Large intestine (tissue), 12 donors: ENCODE measurements at places on chromosomes 2 and 18. TPM values are rescaled to one million over a fixed set of nuclear protein-coding genes. Genes with fewer than 3 reads are reported as not detected.
A peak's percentile ranks its signal among the peaks of the same experiment; 100 is the strongest.

GRCh38 chr2:182208421-182208820, 218.4 kb downstream of the PDE1A start:
- no peak overlapping the region for H3K4me3 ChIP-seq
- no peaks in the 10 kb centered on the region for H3K4me1 ChIP-seq
- H3K36me3 ChIP-seq = no peaks in the 10 kb centered on the region
- DNase-seq = no peak

KCNF1 gene
- 1.3 TPM for polyA plus RNA-seq

DNA sequence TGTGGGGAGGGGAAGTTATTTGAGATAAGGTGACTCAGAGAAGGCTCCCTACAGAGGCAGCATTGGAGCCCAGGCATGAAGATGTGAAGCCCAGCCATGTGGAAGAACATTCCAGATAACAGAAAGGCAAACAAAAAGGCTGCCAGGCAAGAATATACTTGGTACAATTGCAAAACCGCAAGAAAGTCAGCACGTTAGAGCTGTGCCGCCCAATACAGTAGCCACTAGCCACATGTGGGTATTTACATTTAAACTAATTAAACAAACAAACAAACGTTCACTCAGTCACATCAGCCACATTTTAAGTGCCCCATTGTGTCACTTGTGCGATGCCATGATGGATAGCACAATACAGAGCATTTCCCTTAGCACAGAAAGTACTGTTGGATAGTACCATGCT, 179.6 kb downstream of the SATB2 start:
- H3K4me3 ChIP-seq = no peak overlapping the region
- H3K36me3 ChIP-seq = no peaks in the 10 kb centered on the region
- H3K27ac ChIP-seq = no peak overlapping the region
- H3K4me1 ChIP-seq = no peaks in the 10 kb centered on the region

DNA sequence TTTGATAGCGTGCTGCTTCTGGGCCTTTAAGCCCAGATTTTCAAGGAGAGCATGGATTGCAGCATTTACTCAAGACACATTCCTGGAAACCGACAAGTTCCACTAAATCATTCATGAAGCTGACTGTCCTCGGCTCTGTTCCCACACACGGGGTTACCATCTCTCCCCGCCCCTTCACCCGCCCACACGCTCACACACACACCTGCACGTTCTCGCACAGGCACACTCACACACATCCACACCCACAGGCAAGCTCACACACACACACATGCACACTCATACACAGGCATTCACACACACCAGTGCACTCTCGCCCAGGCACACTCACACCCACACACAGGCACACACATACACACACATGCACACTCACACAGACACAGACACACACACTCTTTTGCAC, 150.0 kb upstream of the AGAP1 start:
- H3K27me3 ChIP-seq = no peaks in the 10 kb centered on the region
- H3K27ac ChIP-seq = no peak overlapping the region
- no peaks in the 10 kb centered on the region for H3K4me1 ChIP-seq
- no peaks in the 10 kb centered on the region for H3K36me3 ChIP-seq
- DNase-seq = no peak
- no peak overlapping the region for H3K4me3 ChIP-seq

- no peaks in the 10 kb centered on the region for H3K36me3 ChIP-seq
- no peaks in the 10 kb centered on the region for H3K4me1 ChIP-seq
- no peak overlapping the region for H3K4me3 ChIP-seq
- DNase-seq = no peak
Observed at GRCh38 chr18:10566390-10566789, 40.6 kb downstream of the NAPG start.

ACMSD gene
- 0.34 TPM for polyA plus RNA-seq

DNA sequence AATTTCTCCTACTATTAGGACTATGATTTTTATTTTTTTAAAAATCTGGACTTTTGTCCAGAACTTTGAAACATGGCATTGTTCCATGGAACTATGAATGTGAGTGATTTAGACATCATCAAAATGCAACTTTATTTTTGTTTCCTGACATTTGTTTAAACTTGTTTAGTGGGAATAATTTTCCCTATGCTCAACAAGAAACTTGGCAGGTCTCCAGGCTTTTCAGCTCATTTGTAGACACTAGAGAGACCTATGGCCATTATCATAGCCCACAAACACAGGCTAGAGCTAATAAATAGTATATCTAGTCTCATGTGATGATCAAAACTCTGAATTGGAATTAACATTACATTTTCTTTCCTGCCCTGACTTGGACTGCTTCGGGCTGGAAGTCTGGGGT, 145.1 kb upstream of the CELF4 start:
- no peaks in the 10 kb centered on the region for H3K36me3 ChIP-seq
- H3K27me3 ChIP-seq = no peaks in the 10 kb centered on the region
- no peak overlapping the region for H3K4me3 ChIP-seq
- H3K27ac ChIP-seq = no peak overlapping the region

GRCh38 chr2:229780856-229781773, 66.8 kb upstream of the DNER start:
- H3K27ac ChIP-seq = no peak overlapping the region
- no peak overlapping the region for H3K4me3 ChIP-seq
- H3K27me3 ChIP-seq = no peaks in the 10 kb centered on the region
- peaks cover 57% of the 10 kb centered on the region for H3K36me3 ChIP-seq
- peak; percentile 20 for DNase-seq

DNA sequence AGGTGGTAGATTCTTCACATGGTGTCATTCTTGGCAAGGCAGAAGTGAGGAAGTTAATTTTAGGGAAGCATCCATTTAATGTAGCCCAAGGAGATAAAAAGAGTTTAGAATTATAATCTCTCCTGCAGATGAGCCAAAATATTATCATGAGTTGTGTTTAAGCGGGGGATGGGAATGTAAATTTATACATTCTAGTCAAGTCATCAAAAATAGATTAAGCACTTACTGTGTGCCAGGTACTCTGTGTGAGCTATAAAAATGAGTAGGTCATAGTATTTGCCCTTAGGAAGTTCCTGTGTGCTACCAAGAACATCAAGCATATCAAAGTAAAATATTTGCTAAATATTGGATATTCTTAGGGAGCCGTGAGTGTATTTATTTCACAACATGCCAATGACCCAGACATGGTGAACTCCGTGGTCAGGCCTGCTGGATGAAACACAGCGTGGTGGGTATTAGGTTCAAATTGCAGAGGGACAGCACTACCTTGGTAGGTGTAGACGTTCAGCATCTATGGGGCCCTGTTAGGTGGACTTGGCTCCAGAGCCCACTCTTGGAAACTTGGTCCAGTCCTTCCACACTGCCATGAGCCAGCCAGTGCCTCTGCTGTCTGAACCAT, 37.4 kb downstream of the MEIS1 start:
- peaks cover 22% of the 10 kb centered on the region for H3K36me3 ChIP-seq
- no peaks in the 10 kb centered on the region for H3K27me3 ChIP-seq
- DNase-seq = no peak
- H3K27ac ChIP-seq = no peak overlapping the region

DNA sequence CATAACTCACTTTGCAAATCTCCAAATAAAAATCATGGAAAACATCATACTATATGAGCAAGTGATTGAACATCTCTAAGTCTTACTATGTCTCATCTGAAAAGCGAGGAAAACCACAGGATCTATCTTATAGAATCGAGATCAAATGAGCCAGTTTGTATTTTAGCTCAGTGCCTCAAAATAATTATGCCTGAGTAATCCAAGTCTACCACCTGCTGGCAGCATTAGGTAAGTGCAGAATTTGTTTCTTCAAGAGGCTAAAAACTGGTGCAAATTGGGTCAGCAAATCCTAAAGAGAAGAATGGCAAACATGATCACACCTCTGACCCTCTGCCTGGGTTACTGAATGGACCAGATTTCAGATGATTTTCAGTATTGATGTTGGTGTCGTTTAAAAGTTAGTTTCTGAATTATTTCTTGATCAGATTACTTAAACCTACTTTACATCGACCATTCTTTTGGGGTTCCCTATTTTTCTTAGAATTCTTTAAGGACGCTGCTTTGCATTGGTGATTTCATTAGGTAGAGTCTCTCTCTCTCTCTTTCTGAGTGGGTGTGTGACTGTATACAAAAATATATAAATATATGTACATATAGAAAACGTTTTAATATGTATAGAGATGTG, 12.7 kb upstream of the FHOD3 start:
- H3K36me3 ChIP-seq = no peaks in the 10 kb centered on the region
- H3K4me1 ChIP-seq = no peaks in the 10 kb centered on the region
- no peak overlapping the region for H3K27ac ChIP-seq
- H3K4me3 ChIP-seq = no peak overlapping the region
- H3K27me3 ChIP-seq = peaks cover 11% of the 10 kb centered on the region
- DNase-seq = peak; percentile 36

GRCh38 chr2:129861666-129862288, 117.7 kb upstream of the RAB6C start:
- H3K36me3 ChIP-seq = no peaks in the 10 kb centered on the region
- no peak for DNase-seq
- H3K4me1 ChIP-seq = no peaks in the 10 kb centered on the region
- no peaks in the 10 kb centered on the region for H3K27me3 ChIP-seq
- H3K27ac ChIP-seq = no peak overlapping the region
- H3K4me3 ChIP-seq = no peak overlapping the region

LYPD6B gene
- 1.4 TPM for polyA plus RNA-seq

DNA sequence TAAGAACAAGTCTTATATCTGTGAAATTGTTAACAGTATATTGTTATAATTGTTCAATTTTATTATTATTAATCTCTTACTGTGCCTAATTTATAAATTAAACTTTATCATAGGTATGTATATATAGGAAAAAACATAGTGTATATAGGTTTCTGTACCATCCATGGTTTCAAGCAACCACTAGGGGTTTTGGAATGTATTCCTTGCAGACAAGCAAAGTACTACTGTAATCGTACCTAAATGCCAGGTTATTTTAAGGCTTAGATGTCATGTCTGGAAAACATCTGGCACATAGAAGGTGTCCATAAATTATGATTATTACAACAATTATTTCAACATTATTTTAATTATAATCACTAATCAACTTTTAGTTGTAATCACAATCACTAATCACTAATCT, 8.4 kb downstream of the ITSN2 start:
- no peak overlapping the region for H3K27ac ChIP-seq
- H3K4me1 ChIP-seq = no peaks in the 10 kb centered on the region
- H3K4me3 ChIP-seq = no peak overlapping the region
- no peaks in the 10 kb centered on the region for H3K36me3 ChIP-seq
- no peaks in the 10 kb centered on the region for H3K27me3 ChIP-seq

DNA sequence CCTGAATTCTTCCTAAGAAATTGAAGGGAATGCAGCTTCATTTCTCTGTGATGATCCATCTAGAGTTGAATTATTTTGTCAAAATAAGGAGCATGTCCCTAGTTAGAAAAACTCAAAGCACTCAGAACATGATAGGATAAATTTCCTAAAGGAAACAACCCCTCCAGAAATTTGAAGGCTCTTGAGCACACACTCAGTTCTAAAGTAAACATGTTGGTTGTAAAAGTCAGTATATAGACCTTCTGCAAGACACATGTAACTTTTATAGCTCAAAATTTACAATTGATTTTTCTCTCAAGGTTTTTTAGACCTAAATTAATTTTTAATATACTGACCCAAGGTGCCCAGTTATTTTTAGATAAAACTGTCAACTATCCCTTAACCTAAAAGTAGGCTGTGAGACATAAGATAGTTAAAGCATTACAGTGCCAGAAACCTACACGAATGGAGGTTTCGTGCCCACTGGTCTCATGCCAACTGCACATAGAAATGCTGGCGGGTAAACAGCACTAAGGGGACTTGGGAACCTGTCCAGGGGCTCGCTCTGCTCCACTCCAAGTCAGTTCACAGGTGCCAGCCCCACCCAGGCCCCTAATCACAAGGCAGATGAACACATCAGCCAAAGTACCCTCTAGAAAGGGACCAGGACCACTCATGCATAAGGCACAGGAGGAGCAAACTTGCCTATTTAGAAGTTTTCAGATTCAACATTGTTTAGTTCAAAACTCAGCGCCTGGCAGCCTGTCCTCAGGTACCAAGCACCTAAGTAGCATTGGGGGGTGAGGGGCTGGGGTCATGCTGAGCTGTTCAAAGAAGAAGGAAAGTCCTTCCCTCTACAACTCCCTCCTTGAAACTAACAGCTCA, 106.5 kb downstream of the SMC6 start:
- H3K4me3 ChIP-seq = no peak overlapping the region
- H3K27ac ChIP-seq = no peak overlapping the region
- no peaks in the 10 kb centered on the region for H3K36me3 ChIP-seq
- peaks cover 2% of the 10 kb centered on the region for H3K4me1 ChIP-seq
- no peaks in the 10 kb centered on the region for H3K27me3 ChIP-seq

IL37 gene
- polyA plus RNA-seq = 1.6 TPM

XDH gene
- polyA plus RNA-seq = 138 TPM

DNA sequence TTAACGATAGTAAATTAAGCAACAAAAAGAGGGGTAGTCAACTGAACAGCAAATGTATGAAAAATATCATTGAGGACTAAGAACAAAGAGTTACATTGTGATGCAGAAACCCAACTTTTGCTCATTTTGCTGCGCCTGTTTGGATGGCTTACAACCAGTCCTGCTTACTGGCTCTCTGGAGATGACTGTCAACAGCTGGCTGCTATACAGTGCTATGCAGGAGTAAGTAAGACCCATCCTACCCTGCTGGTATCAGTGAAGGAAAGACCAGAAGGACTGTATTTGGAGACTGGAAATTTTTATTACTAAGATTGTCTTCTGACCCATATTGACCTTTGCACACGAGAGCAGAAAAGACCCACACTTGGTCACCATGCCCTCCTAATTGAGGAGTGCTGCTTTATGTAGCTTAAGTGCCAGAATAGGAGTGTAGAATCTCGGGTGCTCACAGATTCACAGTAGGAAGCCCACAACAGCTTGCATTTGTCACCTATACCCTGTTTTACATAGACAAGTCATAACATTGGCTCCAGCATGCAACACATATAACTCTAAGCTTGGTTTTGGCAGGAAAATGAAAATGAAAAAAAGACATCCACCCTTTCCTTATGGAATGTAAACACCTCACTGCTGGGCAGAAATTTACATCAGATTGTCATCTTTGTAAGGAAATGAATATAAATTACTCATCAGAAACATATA, 1915.0 kb upstream of the CELF4 start:
- H3K4me1 ChIP-seq = no peaks in the 10 kb centered on the region
- H3K27ac ChIP-seq = no peak overlapping the region
- no peak overlapping the region for H3K4me3 ChIP-seq

- no peaks in the 10 kb centered on the region for H3K4me1 ChIP-seq
- H3K36me3 ChIP-seq = peaks cover 2% of the 10 kb centered on the region
- H3K27me3 ChIP-seq = no peaks in the 10 kb centered on the region
- H3K4me3 ChIP-seq = no peak overlapping the region
- H3K27ac ChIP-seq = no peak overlapping the region
Observed at GRCh38 chr2:227570615-227571014, 28.1 kb upstream of the SCYGR2 start.

GRCh38 chr18:23188068-23188760, 52.9 kb downstream of the CABLES1 start:
- H3K4me3 ChIP-seq = no peak overlapping the region
- no peaks in the 10 kb centered on the region for H3K27me3 ChIP-seq
- H3K4me1 ChIP-seq = peaks cover 3% of the 10 kb centered on the region
- H3K36me3 ChIP-seq = peaks cover 7% of the 10 kb centered on the region

RUFY4 gene
- 0.69 TPM for polyA plus RNA-seq
